Sciatic nerve (tissue), 2 donors: ENCODE measurements at places on chromosomes 3 and 15.

GRCh38 chr15:77266708-77267386 lies 153.1 kb downstream of the PEAK1 start:
- no peak for DNase-seq

- no peak for DNase-seq
Measured at GRCh38 chr15:77784361-77785292, 151.9 kb upstream of the LINGO1 start.

DNA sequence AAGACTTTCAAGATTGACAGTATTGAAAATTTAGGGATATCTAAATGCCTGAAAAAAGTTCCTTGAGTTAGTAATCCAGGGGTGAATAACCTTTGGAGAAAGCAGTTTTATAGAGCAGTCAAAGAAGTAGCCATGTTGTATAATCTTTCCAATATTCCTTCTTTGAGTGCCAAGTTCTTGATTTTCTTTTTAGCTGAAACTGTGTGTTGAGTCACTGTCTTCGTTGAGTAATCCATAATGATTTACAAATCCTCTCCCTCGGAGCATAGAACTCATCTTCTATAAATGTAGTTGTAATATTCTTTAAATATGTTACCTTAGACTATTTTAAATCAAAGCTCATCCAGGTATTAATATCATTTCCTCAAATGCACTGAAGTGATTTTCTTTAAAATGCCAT lies 135.2 kb downstream of the BBX start:
- DNase-seq = no peak

- no peak for DNase-seq
Measured at GRCh38 chr15:40921949-40922607, 7.1 kb upstream of the DLL4 start.

DNA sequence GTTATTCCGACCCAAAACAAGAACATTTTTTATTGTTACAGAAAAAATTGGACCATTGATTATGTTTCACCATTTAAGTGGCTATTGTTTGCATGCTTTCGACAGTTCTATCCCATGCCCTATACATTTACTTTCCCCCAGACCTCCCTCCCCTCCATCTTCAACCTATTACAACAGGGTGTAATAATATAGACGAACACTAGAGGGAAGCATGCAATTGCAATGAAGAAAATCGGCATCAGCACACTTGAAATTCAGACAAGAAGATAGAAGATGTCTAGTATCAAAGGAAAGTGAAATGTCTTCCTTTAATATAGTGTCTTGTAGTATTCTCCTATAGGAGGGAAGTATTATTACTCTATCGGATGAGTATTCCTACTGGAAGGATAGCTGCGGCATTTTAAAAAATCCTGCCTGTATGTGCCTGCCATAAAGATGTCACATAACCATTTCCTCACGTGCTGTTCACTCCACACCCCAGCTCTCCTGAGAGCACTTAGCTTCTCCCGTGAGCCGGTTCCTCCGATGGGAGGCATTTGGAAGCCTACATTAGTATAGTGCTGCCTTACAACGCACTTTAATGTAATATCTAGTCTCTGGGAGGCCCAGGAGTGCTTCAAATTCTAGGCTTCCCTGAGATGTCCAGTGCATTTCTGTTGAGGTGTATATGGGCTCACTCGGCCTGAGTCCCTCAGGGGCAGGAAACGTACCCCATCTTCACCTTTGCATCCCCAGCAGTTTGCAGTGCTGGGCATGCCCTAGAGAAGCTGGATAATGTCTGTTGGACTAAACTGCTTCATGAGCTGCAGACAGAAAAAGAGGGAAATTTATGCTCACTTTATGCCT lies 17.8 kb upstream of the ERICH6 start:
- DNase-seq = no peak

GRCh38 chr3:195551381-195551978 lies 8.4 kb upstream of the PPP1R2 start:
- no peak for DNase-seq

- DNase-seq = no peak
Measured at GRCh38 chr3:73056014-73056844, 5.2 kb upstream of the EBLN2 start.

DNA sequence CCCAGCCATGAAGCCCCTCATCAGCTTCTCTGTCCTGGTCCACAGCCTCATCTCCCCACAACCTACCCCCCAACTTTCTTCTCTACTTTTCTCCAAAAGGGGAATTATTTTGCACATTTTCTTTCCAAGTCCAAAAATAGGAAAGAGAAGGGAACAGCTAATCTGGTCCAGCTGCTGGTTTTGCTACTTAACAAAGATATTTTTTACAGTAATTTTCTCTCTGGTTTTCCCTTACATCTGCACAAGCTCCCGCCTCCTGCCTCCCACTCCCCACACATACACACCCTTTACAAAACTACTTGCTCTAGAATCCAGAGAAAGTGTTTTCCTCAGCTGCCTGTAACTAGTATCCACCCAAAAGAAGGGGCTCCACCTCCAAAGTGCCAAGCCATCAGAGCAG lies 177.2 kb downstream of the POLR2M start:
- DNase-seq = no peak

- DNase-seq = no peak
Measured at GRCh38 chr3:137201066-137201465, 243.3 kb downstream of the IL20RB start.

GRCh38 chr15:99635794-99636193 lies 70.0 kb downstream of the MEF2A start:
- no peak for DNase-seq

DNA sequence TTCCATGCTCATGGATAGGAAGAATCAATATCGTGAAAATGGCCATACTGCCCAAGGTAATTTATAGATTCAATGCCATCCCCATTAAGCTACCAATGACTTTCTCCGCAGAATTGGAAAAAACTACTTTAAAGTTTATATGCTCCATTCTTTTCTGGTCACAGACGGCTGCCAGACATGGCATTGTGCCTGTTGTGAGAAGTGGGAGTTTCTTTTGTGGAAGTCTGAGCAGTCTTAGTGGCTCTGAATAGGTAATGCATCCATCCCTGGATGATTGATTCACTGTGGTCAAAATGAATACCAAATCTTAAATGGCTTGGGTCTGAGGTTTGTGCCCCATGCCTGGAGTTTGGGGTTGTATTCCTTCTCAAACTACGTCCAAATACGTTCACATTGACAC lies 274.5 kb upstream of the AZI2 start:
- DNase-seq = no peak

DNA sequence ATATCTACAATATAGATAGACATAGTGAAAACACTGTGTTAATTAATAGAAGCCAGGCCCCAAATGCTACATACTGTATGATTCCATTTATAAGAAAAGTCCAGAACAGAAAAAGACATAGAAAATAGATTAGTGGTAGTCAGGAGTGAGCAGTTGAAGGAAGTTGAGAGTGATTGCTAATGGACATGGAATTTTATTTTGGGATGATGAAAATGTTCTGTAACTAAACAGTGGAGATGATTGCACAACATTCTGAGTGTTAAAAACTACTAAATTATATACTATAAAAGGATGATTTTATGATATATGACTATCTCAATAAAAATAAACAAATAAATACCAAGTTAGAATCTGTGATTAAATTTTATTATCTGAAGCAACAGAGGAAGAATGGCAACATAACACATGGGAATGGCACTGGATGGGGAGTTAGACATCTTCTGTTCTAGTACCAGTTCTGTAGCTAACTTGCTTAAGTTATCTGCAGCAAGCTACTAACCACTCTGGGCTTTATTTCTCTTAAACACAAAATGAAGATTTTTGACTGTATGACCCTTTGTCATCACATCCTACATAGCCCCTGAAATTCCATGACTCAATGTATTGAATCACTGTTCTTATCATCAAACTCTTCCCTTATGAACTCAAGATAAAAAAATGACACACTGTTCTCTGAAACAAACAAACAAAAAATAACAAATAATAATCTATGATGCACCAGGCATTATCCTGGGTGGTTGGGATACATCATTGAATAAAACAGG lies 612.7 kb downstream of the TBL1XR1 start:
- DNase-seq = no peak
